T-helper 22 cell (primary cell): ENCODE measurements at places on chromosomes 1 and 21.

DNA sequence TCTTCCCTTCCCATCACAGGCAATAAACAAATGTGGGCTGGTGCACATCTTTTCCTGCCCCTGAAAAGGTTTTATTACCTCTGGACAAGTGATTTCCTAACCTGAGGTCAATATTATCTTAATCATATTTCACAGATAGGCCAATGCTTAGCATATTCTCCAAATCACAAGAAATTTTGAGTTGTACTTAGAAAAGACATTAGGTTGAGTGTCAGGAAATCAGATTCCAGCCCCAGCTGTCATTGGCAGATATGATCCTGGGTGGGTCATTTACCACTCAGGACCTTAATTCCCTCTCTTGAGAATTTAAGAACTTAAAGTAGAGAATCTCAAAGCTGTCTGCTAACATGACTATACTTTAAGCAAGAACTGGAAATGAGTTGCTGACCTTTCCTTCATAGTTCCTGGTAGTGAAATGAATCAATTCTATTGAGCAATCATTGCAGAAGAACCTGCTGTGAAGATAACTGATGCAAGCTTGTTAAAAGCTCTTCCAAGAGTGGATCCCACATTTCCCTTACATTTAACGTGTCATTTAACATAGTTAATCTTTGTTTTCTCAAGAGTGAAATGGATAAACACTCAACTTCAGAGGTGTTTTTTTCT, 46.4 kb upstream of the CR2 start:
- DNase-seq = no peak

GRCh38 chr1:76577525-76578185, 289.6 kb upstream of the ST6GALNAC5 start:
- no peak for DNase-seq

DNA sequence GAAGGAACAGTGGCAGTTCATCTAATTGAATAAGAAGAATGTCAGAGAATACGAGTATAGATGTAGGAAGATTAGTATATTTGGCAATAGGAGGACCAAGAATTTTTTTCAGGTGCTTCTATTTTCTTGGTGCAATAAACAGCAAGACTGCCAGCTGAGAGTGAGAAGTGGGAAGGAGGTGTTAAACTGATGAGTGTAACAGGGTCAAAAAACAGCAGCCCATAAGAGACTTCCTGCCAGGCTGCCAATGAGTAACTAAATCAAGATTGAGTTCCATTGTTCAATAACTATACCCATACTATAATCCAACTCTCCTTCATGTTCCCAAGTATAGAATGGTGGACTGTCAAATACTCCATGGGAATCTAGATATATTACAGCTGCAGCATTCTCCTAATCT, 28.7 kb downstream of the LYST start:
- DNase-seq = no peak

- DNase-seq = no peak
These were observed 55.3 kb upstream of the BOLA1 start for GRCh38 chr1:149844101-149844500.

DNA sequence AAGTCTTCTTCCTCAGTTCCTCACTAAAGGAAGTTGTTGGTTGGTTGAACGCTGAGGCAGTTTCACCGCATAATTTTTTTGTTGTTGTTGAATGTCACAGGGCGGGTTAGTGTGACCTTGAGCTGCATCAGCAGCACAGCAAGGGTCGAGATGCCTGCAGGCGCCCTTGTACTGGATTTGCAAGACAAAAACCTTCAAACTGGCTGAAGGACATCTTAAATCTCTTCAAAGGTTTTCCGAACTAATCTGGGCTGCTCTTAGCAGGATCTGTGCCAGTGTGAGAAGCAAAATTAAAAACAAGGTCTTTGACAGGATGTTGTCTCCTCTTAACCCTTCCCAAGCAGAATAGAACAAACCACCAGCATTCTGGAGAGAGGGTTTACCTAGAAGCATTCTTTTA, 59.4 kb downstream of the NRIP1 start:
- no peak for DNase-seq

GRCh38 chr1:30047576-30047975, 675.8 kb downstream of the MATN1 start:
- DNase-seq = no peak

DNA sequence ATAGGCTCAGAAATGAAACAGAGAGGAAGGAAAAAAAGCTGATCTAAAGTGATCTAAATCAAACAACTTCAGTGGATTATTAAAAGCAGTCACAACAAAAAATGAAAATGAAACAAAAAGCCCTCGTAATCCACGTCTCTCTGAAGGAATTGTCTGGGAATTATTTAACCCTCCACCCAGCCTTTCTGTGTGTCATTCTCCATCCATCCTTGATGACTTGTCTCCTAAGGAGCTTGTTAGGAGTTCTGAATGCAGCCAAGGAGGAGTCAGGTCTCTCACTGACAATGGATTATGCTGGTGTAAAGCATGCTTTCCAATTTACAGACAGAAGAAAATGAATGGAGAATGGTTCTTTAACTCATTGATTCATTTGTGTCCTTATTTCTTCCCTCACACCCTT, 359.3 kb upstream of the RUNX1 start:
- DNase-seq = no peak

GRCh38 chr1:208409176-208409575, 165.0 kb upstream of the PLXNA2 start:
- no peak for DNase-seq

- DNase-seq = no peak
These were observed 36.2 kb upstream of the ZNF362 start for GRCh38 chr1:33219886-33220661.

DNA sequence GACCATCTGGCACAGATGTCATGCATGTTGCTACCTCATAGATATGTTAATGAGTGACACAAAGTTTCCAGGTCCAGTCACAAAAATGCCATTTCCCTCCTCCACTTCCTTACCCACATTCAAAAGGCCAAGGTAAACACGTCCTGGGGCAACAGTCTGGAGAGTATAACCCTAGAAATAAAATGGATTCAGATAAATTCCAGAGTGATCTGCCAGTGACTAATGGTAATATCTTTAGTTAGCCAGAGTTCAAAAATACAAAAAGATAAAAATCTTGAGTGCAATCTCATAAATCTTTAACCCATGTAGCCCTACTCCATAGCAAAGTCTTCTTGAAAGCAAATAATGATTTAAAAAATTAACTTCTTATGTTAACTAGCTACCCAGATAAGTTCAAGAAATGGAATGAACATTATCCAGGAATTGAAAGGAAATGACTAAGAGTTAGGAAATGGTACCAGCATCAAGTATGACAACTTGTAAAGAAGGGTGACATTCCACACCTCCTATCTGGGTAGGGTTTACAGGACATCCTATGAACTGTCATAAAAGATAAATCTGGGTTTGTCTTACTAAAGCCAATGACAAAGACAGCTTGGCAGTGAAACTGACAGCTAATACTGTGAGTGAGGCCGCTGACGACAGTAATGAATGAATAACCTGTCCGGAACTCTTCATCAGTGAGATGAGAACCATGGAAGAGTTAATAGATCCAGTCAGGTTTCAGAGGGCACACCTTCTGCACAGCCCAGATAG, 18.1 kb downstream of the RGS2 start:
- no peak for DNase-seq

GRCh38 chr1:226444901-226445300, 37.0 kb upstream of the PARP1 start:
- DNase-seq = peak; percentile 22
